ENCODE measurements at places on chromosomes 2 and 18.

- DNase-seq = no peak
These were observed 89.6 kb downstream of the SH3BP4 start for GRCh38 chr2:235041221-235041917.

DNA sequence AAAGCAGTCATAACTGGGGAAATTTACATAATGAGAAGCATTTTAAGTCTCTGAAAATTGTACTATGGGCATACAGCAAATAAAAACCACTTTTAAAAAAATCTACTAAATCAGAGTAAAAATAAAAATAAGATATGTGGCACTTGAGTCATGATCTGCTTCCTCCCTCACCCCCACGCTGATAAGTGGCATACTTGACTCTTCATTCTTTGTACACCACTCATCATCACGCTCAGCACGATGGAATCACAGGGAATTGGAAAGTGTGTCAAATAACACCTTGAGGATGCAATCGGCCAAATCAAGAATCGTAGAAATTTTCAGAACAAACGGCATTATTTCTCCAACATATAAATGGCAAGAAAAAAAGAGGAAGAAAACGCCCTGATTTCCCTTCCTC lies 41.1 kb upstream of the REG3G start:
- DNase-seq = no peak

DNA sequence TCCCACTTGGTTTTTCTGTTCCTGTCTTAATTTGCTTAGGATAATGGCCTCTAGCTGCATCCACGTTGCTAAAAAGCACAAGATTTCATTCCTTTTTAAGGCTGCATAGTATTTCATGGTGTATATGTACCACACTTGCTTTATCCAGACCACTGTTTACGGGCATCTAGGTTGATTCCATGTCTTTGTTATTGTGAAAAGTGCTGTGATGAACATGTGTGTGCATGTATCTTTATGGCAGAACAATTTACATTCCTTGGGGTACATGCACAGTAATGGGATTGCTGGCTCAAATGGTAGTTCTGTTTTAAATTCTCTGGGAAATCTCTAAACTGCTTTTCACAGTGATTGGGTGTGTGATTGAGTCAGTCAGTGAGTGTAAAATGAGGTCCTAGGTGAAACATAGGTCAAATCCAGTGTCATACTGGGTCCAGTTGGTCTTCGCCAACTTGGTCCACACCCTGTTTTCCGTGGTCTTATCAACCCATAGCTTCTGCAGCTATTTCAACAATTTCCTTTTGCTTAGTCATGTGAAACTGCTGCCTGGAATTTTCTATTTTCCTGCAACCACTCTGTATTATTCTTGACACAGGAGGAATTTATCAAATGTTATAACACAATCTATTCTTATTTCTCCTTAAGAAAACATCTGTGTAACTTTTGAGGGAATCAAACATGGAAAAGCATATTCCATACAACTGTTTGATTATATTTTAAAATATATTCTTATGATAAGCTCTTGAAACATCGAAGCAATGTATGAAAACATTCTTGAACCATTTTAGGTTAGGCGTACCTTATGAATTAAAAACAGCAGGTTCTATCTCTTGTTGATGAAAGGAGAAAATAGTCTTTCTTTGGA lies 82.9 kb downstream of the ADCYAP1 start:
- no peak for DNase-seq

DNA sequence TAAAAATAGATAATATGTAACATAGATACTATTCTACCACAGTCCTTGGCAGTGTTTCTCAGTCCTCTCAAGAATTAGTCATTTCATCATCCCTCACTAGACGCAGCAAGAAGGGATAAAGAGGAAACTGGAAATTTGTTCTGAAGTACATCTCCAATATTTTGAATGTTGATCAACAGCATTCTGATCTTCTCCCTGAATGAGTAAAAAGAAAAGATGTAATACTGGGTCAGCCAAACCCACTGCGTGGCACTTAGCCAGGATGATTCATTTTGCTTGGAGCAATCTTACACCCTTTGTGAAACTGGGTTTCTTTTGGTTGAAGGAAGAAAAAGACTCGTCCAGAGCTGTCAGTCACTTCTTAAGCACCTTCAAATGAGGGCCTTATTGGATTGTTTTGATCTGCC lies 54.1 kb downstream of the TAF1B start:
- DNase-seq = peak; percentile 82

DNA sequence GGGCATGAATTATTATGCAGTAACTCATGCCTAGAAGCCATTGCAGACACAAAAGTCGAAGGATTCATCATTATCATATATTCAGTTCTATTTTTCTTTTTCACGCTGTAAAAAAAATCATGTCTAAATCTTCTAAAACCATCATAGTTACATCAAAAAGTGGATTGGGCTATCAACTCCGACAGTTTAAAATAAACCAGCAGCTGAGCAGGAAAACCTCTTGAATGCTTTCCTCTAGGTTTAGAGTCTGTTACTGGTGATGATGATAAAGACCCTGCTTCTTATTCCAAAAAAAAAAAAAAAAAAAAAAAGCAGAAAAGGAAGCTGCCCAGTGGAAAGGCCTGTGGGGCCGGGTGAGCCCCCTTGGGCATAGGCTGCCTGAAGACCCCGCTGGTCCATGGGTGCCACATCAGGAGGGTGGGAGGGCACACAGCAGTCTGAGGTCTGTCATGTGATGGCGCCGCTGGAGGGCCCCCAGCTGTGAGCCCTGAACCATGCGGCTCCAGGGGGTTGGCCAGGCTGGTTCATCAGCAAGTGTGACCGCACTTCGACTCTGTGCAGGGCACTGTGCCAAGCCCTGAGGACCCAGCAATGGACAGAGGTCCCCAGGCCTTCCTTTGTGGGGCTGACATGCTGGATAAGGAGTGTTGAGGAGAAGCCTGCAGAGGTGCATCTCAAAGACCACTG lies 199.6 kb downstream of the EIPR1 start:
- DNase-seq = no peak

DNA sequence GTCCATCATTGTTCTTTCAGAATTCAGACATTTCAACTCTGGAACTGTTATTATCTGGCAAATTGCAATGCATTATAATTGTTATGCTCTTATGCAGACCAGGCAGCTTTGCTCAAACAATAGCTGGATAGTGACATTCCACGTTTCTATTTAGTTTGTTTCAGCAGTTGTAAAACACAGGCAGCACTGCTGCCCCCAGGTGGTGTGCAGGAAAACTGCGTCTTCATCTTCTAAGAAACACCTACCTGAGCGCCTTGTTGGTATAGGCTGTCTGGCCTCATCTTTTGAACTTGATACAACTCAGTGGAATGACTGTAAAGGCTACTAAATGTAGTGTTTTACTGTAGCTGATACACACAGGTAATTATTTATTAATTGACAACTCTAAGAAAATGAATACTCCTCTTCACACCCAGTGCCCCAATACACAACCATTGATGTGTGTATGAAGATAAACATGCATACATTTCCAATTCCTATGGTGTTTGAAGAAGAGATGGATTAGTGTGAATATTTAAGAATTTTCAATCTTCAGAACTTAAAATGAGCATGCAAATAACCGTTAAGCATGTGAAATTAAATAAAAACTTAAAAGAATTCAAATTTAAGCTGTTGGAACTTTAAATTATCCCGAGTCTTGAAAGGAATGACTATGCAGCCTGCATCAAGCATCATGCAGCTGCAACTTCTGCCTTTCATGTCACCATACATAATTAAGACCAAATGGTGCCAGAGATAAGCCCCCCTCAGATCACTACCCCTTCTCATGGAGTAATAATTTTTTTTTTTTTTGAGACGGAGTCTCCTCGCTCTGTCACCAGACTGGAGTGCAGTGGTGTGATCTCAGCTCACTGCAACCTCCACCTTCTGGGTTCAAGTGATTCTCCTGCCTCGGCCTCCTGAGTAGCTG lies 85.6 kb downstream of the CD8B2 start:
- no peak for DNase-seq

- peak; percentile 20 for DNase-seq
These were observed 44.5 kb upstream of the C2orf74 start for GRCh38 chr2:61117534-61117933.

DNA sequence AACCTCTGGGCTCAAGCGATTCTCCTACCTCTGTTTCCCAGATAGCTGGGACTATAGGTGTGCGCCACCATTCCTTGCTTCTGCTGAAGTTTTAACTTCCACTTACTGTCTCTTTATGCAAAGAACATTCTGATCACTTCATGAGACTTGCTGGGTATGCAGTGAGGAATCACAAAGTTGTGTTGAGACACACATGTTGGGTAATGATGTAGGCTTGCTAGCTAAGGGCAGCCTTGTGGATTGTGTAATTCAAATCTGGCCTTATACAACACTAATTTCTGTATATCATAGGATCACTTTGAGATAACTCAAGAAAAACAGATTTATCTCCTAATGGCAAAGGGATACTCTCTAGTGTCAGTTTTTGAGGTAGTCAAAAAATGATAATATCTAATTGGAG lies 24.2 kb downstream of the XRCC5 start:
- DNase-seq = no peak

DNA sequence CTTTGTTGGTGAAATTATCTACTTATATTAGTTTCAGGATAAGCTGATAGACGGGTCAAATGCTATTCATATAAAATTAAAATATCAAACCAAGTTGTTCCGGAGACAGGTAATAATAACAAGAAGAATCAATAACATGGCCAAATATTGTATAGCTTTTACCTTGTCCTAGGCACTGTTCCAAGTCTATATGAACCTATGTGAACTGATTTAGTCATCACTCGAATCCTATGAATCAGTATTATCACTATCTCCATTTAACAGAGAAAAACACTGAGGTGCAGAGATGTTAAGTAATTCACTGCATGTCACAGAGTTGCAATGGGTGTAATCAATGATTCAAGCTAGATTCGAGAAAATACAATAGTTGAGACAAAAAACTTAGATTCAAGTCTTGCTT lies 40.0 kb upstream of the TRIB2 start:
- no peak for DNase-seq

- DNase-seq = no peak
These were observed 38.9 kb downstream of the KDM3A start for GRCh38 chr2:86480105-86480504.

DNA sequence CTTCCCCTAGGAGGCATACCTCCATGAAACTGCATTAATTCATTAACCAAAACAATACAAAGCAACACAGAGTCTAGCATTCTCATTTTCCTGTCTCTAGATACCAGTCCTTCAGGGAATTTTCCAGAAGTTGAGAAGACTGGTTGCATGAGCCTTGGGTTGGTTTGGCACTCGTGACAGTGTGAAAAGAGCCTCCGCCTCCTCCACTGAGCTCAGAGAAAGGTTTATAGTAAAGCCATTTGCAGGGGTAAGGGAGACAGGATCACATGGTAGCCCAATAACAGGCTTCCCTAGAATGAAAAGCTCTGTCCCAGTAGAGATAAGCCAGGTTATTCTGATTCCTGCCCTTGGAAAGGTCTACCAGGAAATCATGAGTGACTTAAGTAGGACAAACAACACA lies 9.7 kb upstream of the TMEM247 start:
- no peak for DNase-seq

DNA sequence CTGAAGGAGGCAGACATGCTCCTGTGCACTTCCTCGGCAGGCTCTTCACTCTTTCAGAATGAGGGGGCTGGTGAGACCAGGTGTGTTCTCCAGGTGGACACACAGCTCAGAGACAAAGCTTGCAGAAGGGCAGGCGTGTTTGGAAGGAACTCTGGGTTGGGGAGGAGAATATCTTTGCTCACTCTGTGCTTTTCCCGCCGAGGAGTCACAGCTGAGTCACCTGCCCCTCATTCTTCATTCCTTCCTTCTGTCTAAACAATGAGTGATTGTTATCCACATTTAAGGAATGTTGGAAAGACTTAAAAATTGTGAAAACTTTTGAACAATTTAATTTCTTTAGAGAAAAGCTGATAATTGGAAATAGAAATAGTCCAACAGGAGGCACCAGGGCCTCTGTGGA lies 126.3 kb upstream of the TPO start:
- no peak for DNase-seq

GRCh38 chr2:37295469-37296073 lies 29.1 kb downstream of the PRKD3 start:
- no peak for DNase-seq
